Stimulated activated CD8-positive, alpha-beta memory T cell treated with anti-CD3 and anti-CD28 coated beads, Interleukin-4, amount 100 ng/mL, for 48 hours (primary cell): ENCODE measurements at places on chromosomes 4 and X.

DNA sequence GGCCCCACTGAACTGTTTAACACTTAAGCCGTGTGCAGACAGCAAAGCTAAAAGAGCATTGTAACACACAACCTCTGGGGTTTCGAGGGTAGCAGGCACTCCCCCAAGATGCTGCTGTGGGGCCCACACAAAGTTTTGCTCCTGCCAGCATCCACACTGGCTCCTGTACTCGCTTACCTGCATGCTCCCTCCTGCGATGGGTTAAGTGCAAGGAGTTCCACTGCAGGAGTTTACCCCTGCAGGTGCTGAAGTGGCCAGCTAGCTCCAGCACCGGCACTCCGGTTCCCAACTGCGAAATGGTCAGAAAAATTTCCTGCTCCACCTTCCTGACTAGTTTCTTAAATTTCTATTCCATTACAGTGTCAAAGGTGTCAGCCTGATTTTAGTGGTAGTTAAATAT is 443.5 kb downstream of the PCDH10 start:
- DNase-seq = no peak

DNA sequence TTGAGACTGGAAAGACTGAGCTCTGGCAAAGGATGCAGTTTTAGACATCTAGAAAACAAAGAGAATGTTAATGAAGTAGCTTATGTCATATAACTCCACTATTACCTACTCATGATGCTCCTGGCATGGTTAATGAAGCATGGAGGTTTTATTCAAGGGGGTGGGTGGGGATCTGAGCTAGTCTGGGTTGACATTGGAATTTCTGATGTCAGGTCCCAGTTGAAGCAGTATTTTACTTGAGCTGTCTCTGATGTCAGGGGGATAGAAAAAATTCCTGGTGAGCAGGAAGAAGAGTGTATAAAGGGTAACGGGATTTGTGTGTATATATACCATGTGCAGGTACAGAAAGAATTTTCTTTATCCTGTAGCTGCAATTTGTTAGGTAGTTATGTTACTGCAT is 102.0 kb downstream of the ELOVL6 start:
- no peak for DNase-seq

DNA sequence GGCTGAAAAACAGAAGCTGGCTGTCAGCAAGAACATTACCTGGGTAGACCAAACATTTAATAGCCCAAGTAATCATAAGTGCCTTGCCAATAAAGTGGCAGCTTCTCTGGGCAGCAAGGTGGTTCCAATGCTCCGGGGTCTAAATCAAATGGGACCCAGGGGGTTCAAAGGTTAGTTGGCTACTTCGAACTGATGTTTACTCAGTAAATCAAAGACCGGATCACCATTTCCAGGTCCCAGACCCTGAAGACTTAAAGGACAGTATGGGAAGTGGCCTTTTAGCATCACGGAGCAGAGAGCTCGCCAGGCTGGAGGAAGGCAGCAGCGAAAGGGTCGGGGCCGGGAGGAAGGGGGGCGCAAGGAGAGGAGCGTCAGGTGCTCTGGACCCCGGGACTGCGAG is 1.0 kb downstream of the SH3KBP1 start:
- no peak for DNase-seq

GRCh38 chr4:57605376-57605775 is 495.2 kb upstream of the IGFBP7 start:
- DNase-seq = no peak

GRCh38 chrX:44244008-44244407 is 99.5 kb downstream of the EFHC2 start:
- no peak for DNase-seq
